ENCODE measurements at places on chromosomes 3 and 15.
A peak's percentile ranks its signal among the peaks of the same experiment; 100 is the strongest.

DNA sequence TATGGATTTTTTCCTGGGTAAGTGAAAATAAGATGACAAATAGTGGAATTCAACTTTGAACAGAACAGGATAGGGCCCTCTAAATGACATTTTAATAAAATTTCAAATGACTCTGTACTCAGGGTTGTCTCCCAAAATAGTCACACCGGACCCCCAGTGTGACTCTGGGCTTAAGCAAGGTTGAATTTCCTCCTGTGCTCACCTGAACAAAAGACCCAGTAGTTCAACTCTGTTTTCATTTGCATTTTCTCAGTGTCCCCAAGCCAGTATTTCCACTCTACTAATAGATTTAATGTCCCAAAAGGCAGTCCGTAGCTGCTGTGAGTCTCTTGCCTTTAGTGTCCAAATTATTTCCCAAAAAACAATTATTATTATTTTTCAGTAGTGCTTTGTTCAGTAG, 296.6 kb downstream of the PLOD2 start:
- no peak overlapping the region for H3K27ac ChIP-seq
- no peaks in the 10 kb centered on the region for H3K4me1 ChIP-seq
- no peaks in the 10 kb centered on the region for H3K36me3 ChIP-seq
- no peaks in the 10 kb centered on the region for H3K27me3 ChIP-seq

GRCh38 chr3:8555113-8555661, 53.6 kb downstream of the LMCD1 start:
- H3K27ac ChIP-seq, result no peak overlapping the region
- no peak for DNase-seq
- H3K36me3 ChIP-seq, result no peaks in the 10 kb centered on the region
- H3K4me1 ChIP-seq, result no peaks in the 10 kb centered on the region
- H3K4me3 ChIP-seq, result no peak overlapping the region

DNA sequence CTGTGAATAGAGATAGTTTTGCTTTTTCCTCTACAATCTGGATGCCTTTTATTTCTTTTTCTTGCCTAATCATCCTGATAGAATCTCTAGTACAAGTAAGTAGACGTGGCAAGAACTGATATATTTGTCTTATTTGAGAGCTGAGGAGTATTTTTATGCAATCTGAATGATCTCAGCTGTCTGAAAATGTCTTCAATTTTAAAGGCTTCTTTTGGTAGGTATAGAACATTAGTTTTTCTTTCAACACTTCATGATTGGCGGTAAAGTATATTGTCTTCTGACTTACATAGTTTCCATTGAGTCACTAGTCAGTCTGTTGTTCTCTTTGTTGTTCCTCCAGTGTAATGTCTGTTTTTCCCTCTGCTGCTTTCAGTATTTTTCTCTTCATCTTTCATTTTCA, 31.3 kb downstream of the MGA start:
- peak overlapping the region; percentile 54 for H3K4me3 ChIP-seq
- H3K36me3 ChIP-seq, result peaks cover 4% of the 10 kb centered on the region
- H3K27me3 ChIP-seq, result no peaks in the 10 kb centered on the region
- H3K27ac ChIP-seq, result peak overlapping the region; percentile 82

DNA sequence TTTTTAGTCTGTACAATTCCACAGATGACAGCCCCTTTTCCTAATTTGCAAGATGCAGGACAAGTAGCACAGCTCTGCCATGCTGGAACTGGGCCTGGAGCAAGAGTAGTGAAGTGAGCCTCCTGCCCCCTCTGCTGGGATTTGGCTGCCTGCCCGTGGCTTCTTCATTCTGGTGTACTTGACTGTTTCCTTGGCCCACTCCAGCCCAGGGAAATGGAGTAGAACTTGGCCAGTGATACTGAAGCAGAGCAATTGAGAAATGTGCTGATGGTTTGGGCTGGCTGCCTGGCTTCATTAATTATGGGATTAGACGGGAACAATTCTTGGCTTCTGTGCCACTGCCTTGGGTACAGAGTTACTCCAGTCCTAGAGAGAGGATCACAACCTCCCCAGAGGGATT, 2.8 kb downstream of the GPD1L start:
- DNase-seq, result no peak
- peaks cover 14% of the 10 kb centered on the region for H3K36me3 ChIP-seq
- H3K27ac ChIP-seq, result no peak overlapping the region
- peaks cover 50% of the 10 kb centered on the region for H3K4me1 ChIP-seq

GRCh38 chr3:177195242-177195991, 1.9 kb downstream of the TBL1XR1 start:
- H3K36me3 ChIP-seq, result peaks cover 36% of the 10 kb centered on the region
- peaks cover 69% of the 10 kb centered on the region for H3K4me1 ChIP-seq
- DNase-seq, result no peak

DNA sequence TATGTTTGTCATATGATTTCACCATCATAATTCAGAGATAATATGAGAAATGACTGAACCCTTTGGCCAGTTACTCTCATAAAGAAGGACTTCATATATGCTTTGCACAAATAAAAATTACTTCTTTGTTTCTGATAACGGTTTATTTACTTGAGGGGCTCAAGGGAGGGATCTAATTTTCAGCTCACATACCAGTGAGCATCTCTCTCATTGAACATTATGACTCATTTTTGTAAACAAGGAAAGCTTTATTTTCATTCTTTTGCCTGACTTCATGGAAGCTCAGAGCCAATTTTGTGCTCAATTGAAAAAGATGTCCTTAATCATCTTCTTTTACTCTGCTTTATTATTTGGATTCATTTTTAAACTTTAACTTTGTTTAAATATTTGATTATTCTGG, 5.8 kb downstream of the NLGN1 start:
- peaks cover 18% of the 10 kb centered on the region for H3K27me3 ChIP-seq
- no peak overlapping the region for H3K4me3 ChIP-seq
- H3K36me3 ChIP-seq, result no peaks in the 10 kb centered on the region

DNA sequence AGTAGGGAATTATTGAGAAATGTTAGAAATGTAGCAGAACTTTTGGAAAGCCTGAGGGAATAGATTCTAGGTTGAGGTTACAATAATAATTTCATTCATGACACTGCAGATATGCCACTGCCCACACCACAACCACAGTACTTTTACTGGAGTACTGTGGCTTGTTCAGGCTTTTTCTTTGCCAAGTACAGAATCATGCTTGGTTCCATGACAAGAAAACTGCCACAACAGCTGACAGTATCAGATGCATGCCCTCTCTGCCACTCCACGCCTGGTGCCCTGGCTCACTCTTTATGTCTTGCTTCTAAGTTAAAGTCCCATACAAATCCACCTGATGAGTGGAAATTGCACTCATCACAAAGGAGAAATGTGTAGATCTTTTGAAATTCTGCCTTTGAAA, 398.6 kb downstream of the ZIC1 start:
- H3K4me3 ChIP-seq, result no peak overlapping the region
- H3K27me3 ChIP-seq, result no peaks in the 10 kb centered on the region
- H3K36me3 ChIP-seq, result no peaks in the 10 kb centered on the region
- DNase-seq, result no peak

- H3K36me3 ChIP-seq, result no peaks in the 10 kb centered on the region
- H3K4me3 ChIP-seq, result no peak within 1 kb of the TSS
- H3K27me3 ChIP-seq, result peaks cover 9% of the 10 kb centered on the region
These were observed at the start of gene RLBP1 for GRCh38 chr15:89221543-89221942. Gene RLBP1, minus strand, starts transcription at chr15:89221579. Its CDS starts 2,604 bp downstream, at chr15:89218975.

DNA sequence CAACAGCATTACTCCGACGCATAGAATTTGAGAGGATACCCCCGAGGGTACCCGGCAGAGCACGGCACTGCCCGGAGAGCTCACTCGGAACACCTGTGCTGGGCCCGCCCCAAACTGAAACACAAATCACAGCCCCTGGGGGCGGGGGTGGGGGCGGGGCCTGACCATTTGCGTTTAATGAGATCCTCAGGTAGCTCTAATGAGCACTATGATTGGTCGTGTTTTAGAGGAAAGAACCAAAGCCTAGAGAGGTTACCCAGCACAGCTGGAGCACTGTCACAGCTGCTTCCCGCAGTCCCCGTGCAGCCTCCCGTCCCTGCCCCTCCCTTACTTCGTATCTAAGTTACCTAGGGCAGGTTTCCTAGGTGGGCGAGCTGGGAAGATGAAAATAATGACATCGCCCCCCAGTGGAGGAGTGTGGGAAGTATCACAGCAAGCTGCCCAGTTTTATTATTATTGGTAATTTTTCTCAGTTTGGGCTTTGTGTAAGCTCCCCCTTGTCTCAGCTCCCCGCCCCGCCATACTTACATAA, 187.1 kb downstream of the PDE8A start:
- no peak overlapping the region for H3K27ac ChIP-seq
- no peak overlapping the region for H3K4me3 ChIP-seq
- H3K27me3 ChIP-seq, result peaks cover 36% of the 10 kb centered on the region
- no peak for DNase-seq

DNA sequence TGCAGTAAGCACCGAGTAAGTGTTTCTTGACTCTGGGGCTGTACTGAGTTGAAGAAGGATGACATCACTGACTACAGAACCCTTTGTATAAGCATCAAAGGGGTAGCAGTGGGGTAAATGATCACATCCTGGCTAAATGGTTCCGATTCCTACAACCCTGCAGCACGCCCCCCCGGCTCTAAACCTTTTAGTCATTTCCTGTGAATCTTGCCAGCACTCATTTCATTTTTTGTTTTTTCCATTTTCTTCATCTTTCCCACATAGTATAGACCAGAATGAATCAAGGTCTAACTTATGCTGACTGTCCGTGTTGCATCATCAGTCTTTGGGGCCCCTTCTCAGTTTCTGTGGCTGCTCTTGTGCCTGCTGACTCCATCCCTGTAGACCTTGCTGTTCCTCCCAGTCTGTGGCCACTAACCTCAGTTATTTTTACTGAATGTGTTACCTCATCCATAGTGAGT, 383.1 kb upstream of the TPRG1 start:
- H3K36me3 ChIP-seq, result no peaks in the 10 kb centered on the region
- H3K27ac ChIP-seq, result no peak overlapping the region
- peaks cover 8% of the 10 kb centered on the region for H3K27me3 ChIP-seq

DNA sequence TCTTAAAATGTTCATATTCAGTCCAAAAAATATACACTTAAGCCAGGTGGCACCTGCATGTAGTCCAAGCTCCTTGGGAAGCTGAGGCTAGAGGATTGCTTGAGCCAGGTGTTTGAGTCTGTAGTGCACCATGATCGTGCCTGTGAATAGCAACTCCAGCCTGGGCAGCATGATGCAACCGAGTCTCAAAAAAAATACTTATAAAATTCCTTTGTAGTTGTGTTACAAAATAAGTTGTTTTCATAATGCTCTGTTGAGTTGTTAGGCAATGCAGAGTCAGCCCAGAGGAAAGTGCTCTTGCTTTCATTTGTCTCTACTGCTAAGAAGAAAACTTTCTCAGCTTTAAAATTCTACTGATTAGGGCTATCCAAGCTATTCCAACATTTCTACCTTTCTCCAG, 442.8 kb upstream of the ARRDC4 start:
- H3K27ac ChIP-seq, result no peak overlapping the region
- no peaks in the 10 kb centered on the region for H3K4me1 ChIP-seq
- H3K4me3 ChIP-seq, result no peak overlapping the region
- DNase-seq, result no peak
- H3K36me3 ChIP-seq, result no peaks in the 10 kb centered on the region

- no peak overlapping the region for H3K4me3 ChIP-seq
- H3K4me1 ChIP-seq, result no peaks in the 10 kb centered on the region
- no peak overlapping the region for H3K27ac ChIP-seq
- no peaks in the 10 kb centered on the region for H3K36me3 ChIP-seq
- DNase-seq, result no peak
These were observed 549.2 kb upstream of the TBL1XR1 start for GRCh38 chr3:177746337-177746933.

DNA sequence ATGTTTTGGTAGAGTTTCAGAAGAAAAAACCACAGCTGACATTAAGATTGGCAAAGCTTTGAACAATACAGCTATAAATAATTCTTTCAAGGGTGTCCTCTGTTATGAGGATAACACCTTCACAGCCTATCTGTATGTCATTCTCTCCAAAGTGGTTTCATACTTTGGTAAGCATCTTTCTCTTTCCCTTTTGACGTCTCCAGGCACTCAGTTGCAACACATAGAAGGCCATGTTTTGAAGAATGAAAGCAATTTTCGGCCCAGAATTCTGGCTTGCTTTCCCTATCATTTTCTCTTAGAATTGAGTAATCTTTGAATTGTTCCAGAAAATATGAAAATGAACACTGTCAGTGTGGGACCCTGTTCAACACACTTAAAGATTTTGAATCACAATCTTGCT, 200.0 kb upstream of the CBLB start:
- H3K27me3 ChIP-seq, result no peaks in the 10 kb centered on the region
- no peak overlapping the region for H3K4me3 ChIP-seq
- H3K4me1 ChIP-seq, result peaks cover 15% of the 10 kb centered on the region
- peak overlapping the region; percentile 87 for H3K27ac ChIP-seq

- no peak for DNase-seq
- peaks cover 40% of the 10 kb centered on the region for H3K4me1 ChIP-seq
- peaks cover 8% of the 10 kb centered on the region for H3K36me3 ChIP-seq
- H3K4me3 ChIP-seq, result peak overlapping the region; percentile 86
- H3K27ac ChIP-seq, result peak overlapping the region; percentile 77
- H3K27me3 ChIP-seq, result peaks cover 46% of the 10 kb centered on the region
These were observed 387 bp downstream of the GNB4 start for GRCh38 chr3:179450901-179451264.

DNA sequence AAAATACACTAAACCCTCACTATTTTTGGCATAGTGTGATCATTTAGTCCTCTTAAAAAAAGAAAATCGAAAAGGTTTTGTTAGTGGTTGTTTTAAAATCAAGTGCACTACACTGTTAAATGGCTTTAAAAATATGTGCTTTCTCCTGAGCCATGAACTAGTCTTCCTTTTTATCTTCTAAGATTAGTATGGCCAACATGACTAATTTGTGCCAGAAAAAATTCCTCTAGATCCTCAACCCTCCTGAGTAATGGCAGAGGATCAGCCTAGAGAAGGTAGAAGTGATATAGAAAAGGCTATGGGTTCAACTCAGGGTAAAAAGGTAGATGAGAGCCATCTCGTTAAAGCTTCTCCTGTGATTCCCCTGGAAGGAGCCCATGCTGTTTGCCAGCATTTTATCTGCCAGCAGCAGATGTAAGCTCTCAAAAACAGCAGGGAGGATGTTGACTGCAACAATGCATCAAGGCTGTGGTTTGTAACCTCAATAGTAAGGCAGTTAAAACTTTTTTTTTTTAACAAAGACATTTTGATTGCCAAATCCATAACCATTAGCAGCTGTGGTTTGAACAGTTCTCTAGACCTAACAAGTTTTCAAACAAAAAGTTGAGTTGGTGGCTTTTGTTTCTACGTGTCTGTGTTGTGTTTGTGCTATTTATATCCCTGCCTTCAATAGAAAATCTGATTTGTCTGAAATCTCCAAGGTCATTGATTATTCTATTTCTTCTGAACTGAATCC, 30.2 kb upstream of the ZNF609 start:
- peak overlapping the region; percentile 72 for H3K4me3 ChIP-seq
- DNase-seq, result peak; percentile 50

GRCh38 chr3:27632431-27633223, 89.5 kb downstream of the EOMES start:
- H3K4me3 ChIP-seq, result peak overlapping the region; percentile 86
- peak; percentile 25 for DNase-seq
- no peaks in the 10 kb centered on the region for H3K27me3 ChIP-seq
- H3K27ac ChIP-seq, result peak overlapping the region; percentile 82

DNA sequence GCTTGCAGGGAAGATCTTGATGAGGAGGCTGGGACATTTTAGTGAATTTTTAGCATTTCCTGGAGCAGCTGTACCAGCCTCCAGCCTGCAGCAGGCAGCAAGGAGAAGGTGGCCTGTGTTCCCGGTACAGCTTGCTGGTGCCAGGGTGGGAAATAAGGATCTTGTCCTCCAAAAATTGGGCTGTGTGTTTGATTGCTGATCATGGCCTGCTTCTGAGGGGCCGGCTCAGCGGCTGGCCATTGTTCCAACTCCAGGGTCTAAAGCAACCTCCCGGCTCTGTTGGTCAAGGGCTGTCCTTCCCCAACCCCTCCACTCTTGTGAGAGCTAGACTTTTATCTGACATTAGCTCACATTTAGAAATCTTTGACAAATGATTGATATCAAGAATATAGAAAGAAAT, 5.0 kb downstream of the CFAP100 start:
- DNase-seq, result no peak
- no peak overlapping the region for H3K27ac ChIP-seq
- H3K27me3 ChIP-seq, result peaks cover 2% of the 10 kb centered on the region

All from activated T-helper 1 cell treated with anti-CD3 and anti-CD28 coated beads, Interleukin-12 subunit alpha, Interleukin-12 subunit beta, Interleukin-2, Interleukin-4 antibody, amounts not matched to agents 30 ng/mL and 10 ng/mL and 1 ng/mL, durations not matched to agents 14 hours and 24 hours and 36 hours (primary cell).